ENCODE measurements at places on chromosomes 16 and 17.

- no peak for DNase-seq
Measured at GRCh38 chr17:74515941-74516340, 15.3 kb downstream of the CD300LB start.

DNA sequence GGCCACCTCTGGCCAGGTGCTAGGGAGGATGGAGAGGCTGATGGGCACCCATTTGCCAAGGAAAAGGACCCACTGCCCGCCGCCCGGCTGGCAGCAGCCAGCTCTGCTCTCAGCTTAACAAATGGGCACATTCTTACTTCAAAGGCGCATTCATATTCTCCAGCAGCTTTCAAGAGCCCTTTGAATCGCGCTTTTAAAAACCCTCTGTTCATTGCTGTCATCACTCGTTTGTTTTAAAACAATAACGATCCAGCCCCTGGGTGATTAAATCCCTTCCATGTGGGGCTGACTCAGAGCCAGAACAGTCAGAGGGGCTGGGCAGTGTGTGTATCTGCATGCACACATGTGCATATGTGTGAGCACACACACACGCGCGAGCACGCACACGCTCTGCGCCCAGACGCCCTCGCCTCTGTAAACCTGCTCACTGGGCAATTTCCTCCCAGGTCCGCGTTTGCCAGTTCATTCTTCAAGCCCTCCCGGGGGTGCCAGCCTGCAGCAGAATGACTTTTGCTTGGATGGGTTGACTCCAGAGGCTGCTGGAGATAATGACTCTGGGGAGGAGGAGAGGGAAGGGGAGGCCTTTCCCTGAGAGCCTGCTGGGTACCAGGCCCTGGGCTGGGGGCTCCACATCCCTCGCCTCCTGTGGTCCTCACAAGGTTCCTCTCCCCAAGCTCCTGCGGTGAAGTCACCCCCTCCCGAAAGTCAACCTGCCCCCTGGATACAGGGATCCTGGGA, 133.1 kb downstream of the SDK2 start:
- DNase-seq: no peak

DNA sequence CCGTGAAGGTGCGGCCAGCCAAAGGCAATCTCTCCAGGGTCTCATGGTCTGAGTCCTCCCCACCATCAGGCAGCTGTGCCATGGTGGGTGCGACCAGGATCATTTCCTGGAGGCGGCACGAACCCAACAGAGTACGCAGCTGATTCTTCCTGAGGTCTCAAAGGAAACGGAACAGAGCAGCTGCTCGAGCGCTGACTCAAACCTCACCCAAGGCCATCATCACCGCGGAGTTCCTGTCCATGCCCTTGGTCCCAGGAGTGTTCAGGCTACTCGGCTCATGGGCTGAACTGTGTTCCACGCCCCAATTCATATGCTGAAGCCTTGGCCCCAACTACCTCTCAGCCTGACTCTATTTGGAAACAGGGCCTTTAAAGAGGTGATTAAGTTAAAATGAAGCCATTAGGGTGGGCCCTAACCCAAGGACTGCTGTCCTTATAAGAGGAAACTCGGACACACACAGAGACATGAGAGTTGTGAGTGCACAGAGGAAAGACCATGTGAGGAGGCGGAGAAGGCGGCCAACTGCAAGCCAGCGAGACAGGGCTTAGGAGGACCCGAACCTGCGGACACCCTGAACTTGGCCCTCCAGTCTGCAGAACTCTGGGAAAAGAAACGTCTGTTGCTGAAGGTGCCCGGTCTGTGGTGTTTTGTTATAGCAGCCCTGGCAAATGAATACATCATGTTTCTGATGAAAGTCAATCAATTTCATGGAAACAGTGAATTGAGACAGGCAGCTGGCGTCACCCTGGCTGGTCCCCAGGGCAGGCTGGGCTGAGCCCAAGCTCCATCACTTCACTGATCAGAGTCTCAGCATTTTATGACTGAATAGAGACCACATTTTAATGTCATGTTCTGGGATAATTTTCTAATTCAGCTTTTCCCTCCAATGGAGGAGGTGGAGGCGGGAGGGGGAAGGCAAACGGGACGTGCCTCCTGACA, 13.7 kb downstream of the MXRA7 start:
- no peak for DNase-seq

GRCh38 chr17:73998653-73999645, 204.5 kb upstream of the RPL38 start:
- DNase-seq: peak; percentile 57

DNA sequence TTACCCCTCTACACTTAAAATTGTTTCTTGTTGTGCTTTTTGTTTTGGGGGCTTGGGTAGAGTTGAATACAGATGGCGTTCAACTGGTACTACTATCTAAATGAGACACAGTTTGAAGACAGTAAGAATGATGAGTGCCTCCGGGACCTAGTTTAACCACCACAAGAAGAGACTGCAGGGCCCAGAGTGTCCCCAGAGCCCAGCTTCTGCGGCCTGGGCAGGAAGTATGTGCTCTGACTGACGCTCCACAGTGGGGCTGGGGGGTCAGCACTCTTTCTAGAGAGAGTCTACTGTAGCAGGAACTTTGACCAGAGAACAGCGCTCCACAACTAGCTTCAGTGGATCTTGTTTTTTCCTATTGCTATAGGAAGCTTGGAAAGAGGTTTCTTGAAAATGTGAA, 174.0 kb downstream of the VPS53 start:
- DNase-seq: no peak

DNA sequence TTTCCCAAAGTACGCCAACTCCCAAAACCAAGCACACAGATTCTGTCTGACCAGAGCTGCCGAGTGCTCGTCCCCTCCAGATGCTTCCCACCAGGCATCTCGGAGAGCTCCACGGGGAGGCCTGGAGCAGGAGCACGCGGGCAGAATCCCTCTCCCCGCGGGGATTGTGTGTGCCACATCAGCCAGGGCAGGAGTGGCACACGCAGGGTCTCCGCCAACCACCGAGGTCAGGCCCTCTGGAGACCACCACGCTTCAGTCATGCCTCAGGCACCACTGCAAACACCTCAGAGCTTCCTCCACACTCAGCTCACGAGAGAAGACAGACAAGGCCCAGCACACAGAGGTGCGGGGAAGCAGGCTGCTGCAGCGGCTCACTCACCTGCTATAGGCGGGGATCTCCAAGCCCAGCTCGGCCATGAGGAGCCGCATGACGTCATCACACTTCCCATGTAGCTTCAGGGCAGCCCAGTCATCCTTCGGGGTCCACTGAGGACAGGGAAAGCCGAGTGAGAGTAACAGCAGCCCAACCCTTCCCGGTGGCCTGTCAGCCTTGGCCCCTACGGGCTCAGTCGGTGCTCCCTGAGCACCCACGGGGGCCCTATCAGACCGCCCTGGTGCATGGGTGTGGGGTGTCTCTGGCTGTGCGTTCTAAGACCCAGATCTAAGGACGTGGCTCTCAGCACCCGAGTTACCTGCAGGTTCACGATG, 2.3 kb upstream of the PCYT2 start:
- no peak for DNase-seq

DNA sequence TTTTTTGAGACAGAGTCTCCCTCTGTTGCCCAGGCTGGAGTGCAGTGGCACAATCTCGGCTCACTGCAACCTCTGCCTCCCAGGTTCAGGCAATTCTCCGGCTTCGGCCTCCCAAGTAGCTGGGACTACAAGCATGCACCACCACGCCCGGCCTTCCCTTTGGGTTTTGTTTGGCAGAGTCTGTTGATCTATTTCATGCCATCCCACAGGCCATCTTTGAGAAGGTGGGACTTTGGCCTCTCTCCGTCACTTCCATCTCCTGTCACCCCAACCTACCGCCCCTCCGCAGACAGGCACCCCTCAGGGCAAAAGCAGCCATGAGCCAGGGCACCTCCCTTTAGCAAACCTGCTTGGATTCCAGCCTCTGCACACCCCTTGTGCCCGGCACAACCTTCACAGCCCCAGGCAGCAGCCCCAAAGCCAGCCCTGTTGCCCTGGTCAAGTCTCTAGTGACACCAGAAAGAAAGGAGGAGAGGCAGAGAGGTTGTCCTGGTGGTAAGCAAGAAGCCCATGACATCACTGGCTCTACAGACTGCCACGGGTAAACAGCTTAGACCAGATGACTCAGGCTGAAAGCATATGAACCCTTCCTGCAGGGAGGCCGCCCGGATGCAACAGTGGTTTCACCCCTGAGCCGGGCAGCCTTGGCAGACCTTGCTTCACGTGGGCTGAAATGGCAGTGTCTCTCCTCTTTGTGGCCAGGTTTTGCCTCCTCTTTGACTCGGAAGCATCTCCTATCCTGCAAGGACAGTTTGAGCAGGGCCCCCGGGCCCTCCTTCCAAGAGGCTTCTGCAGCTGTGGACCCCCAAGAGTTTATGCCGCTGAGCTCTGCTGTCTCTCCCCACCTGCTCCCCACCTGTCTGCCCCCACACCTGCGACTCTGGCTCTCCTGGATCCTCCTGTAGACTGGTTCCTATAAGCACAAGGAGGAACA, 8.1 kb upstream of the TIMP2 start:
- no peak for DNase-seq

GRCh38 chr17:69473841-69474831, 59.6 kb downstream of the MAP2K6 start:
- DNase-seq: no peak

DNA sequence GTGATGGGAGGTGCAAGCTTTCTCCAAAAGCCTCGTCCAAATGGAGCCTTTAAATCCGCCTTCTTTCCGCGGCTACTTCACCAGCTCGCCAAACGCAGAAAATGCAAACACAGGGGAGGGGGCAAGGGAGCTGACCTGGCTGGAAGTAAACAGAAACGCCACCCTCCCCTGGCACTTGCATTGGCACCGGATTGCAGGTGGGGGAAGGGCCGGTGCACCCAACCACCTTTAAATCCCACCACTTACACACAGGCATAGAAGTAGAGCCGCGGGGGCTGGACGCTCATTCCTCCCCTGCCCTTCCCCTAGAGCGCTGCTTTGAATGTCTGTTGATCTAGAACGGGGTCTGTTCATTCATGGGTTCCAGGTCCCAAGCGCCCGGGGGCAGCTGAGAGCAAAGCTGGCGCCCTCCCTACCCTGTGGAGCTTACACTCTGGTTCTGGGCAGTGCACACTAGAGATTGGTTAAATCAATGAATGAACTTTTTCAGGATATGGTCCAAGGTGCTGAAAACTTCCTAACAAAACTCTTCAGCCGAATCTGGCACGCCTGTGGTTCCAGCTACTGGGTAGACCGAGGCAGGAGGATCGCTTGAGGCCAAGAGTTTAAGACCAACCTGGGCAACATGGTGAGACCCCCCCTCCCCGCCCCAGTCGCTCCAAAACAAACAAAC, 920 bp upstream of the ZCCHC14 start:
- no peak for DNase-seq

GRCh38 chr17:41315204-41315794, at the start of gene KRTAP17-1:
Gene KRTAP17-1 (minus strand): TSS chr17:41315710. CDS start chr17:41315650, 60 bp downstream.
- no peak for DNase-seq

DNA sequence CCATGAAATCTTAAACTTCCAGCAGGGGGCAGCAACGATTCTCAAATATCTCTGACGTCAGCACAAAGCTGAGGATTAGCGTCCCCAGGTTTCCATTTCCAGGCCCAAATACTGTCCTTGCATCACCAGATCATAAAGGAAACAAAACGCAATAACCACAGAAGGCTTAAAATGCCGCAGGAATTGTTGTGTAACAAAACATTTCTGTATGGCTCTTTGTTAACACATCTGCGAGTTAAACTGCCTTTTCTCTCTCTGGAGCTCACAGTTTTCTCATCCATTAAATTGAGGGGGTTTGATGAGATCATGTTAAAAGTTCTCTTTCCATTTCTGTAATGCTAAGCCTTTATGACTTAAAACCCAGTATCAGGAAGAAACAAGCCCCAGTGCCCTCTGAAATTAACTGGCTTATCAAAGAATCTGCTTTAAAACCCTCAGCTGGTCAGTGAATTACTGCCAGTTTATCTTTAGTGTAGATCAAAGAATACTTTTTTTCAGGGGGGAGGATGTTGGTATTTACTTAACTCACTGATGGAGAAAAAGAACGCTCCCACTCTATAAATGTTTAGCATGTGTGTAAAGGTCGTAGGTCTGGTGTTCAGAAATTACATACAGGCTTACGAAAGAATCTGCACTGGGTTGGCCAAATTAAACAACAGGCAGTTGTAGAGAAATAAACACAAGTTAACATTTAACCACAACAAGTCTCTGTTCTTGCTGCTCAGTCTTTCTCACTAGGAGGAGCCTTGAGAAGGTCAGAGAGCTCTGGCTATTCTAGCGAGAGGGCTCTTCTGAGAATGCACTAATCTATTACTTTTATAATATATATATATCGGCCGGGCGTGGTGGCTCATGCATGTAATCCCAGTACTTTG, 10.6 kb upstream of the TERF2 start:
- DNase-seq: peak; percentile 56

Measured in stimulated activated CD4-positive, alpha-beta T cell treated with anti-CD3 and anti-CD28 coated beads, Interleukin-12 subunit alpha, Interleukin-12 subunit beta, amount 100 ng/mL, for 4 hours (primary cell).